ENCODE measurements at places on chromosomes 11 and 22. TPM values are rescaled to one million over a fixed set of nuclear protein-coding genes. Genes with fewer than 3 reads are reported as not detected.

DNA sequence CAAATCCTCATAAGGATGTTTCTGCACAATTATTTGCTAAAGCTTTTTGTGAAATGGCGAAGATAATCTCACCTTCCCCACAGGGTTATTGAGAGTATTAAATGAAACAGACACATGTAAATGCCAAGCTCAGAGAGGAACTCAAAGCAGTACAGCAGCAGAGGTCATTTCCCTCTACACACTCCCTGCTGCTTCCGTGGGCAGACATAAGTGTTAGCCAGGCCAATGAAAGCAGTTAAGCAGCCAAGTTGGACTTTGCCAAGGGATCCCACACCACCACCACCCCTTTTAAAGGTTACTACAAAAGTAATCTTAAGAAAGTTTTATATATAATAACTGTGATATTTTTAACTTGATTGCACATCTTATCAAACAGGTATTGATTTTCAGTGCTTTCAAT, 4.0 kb upstream of the FAM111A start:
- no peak for DNase-seq

GRCh38 chr11:57368106-57368844, 12.7 kb downstream of the PRG3 start:
- no peak for DNase-seq

DNA sequence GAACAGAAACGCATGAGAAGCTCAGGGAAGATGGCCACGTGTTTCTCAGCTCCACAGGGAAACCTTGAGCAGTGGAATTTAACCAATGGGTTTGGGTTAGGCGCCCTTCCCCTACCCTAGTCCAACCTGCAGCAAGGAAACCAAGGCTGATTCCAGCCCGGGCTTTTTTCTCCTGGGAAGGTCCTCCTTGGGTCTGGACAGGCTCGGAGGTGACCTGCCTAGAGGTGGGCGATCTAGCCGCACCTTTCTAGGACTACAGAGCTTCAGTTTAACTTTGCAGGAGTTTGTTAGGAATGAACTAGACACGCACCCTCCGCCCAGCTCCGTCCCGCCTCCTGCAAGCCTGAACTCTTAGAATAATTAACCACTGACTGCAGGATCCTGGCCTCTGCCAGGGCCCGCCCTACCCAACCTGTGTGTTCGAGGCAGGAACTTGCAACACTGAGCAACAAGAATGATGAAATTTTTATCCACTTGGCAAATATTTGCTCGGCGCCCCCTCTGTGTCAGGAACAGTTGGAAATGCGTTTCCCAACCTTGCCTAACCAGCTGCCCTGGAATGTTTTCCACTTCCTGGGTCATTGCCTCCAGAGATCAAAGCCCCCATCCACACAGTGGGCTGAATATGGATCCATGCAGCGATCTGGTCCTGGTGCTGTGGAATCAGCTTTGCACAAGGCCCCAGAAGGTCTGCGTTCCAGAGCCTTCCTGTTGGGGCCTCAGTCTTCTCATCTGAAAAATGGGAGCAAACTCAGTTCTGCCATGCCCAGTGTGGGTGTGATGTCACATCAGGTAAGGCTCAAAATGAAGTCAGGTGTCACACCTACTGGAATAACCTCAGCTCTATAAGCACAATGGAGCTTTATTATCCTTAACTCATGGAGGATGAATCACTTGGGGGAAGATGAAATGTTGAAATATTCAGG, 13.3 kb downstream of the MPST start:
- no peak for DNase-seq

GRCh38 chr11:17738151-17738973, 3.8 kb downstream of the KCNC1 start:
- no peak for DNase-seq

- no peak for DNase-seq
Observed at GRCh38 chr11:85746670-85747069, 60.7 kb upstream of the CCDC89 start.

- no peak for DNase-seq
Observed at GRCh38 chr22:42752912-42753311, 32.2 kb upstream of the A4GALT start.

DNA sequence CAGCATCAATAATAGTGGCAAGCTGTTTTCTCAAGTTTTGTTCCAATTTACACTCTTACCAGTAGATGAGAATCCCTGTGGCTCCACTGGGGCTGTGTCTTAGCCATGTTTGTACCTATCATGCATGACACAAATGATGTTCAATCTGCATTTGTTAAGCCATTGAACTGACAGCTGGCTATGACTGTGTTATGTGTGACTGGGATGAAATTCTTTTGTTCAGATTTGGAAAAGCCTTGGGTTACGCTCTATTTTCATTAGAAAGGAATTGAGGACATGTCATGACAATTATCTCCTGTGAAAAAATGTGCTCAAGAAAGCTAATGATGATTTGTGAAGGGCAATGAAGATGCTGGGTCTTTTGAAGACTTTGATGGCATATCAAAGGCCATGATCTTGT, 201.8 kb upstream of the LARGE1 start:
- DNase-seq: no peak

The FBLN1 gene
- 137 TPM for total RNA-seq

The MUC5AC gene
- total RNA-seq: not detected

The CECR2 gene
- total RNA-seq: 154 TPM

The CFL1 gene
- 1,107 TPM for total RNA-seq

The OR2AT4 gene
- not detected for total RNA-seq

The GAL3ST1 gene
- 5.1 TPM for total RNA-seq

Data from H9 (cell line).